ENCODE measurements at places on chromosomes 7 and 10.

GRCh38 chr10:71742301-71743088, 22.9 kb upstream of the C10orf105 start:
- DNase-seq = no peak

DNA sequence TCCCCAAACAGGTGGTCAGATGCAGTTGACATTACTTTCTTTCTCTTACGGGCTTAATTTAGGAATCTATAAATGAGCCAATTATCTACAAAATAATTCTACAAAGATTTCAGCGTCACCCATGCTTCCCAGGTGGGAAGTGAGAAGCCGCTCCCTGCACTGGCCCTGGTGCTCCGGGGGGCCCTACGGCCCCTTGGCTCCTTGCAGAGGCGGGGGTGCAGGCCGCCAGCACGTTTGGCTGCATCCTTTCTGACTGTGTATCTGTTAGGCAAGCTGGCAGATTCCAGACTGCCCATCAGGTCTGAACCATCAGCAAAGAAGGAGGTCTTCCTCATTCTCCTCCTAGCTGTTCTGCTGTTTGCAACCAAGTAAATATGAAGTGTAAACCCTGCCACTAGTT, 16.3 kb downstream of the VWC2 start:
- no peak for DNase-seq

DNA sequence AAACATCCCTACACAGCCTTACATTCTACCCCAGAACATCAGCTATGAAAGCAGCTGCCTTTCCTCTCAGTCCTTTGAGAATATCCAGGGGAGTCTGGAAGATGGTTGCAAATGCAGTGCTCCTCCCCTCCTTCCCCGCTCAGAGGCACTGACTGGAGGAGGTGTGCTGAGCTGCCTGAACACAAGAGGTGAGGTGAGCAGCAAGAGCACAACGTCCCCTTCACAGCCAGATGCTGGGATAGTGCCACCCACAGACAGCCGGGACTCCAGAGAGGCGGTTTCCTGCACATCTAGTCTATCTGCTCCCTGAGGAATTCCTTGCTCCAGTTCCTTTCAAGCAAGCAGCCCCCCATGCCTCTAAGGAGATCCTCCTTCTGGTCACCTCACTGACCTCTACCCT, 74.2 kb downstream of the EZH2 start:
- no peak for DNase-seq

- no peak for DNase-seq
Measured at GRCh38 chr10:96794836-96795733, 37.0 kb upstream of the LCOR start.

DNA sequence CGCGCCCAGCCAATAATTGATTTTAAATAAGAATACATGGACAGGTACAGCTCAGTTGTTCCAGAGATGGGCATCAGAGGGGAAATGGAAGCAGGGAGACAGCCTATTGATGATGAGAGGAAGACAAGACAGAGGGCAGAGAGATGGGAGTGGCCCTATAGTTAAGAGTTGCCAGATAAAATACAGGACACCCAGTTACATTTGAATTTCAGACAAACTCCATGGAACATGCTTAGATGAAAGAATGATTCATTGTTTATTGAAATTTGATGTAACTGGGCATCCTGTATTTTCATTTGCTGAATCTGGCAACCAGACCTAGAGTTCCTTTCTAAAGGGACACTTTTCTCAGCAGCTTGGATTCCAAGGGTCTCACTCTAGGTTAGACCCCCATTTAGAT, 341.1 kb downstream of the FRMD4A start:
- no peak for DNase-seq

- no peak for DNase-seq
Measured at GRCh38 chr10:49119746-49120145, 4.4 kb upstream of the VSTM4 start.

GRCh38 chr10:10418387-10418786, 599.3 kb upstream of the CELF2 start:
- no peak for DNase-seq

- DNase-seq = no peak
Measured at GRCh38 chr10:72170263-72170662, 45.5 kb upstream of the ANAPC16 start.

- no peak for DNase-seq
Measured at GRCh38 chr10:69075431-69075830, 12.5 kb upstream of the SRGN start.

DNA sequence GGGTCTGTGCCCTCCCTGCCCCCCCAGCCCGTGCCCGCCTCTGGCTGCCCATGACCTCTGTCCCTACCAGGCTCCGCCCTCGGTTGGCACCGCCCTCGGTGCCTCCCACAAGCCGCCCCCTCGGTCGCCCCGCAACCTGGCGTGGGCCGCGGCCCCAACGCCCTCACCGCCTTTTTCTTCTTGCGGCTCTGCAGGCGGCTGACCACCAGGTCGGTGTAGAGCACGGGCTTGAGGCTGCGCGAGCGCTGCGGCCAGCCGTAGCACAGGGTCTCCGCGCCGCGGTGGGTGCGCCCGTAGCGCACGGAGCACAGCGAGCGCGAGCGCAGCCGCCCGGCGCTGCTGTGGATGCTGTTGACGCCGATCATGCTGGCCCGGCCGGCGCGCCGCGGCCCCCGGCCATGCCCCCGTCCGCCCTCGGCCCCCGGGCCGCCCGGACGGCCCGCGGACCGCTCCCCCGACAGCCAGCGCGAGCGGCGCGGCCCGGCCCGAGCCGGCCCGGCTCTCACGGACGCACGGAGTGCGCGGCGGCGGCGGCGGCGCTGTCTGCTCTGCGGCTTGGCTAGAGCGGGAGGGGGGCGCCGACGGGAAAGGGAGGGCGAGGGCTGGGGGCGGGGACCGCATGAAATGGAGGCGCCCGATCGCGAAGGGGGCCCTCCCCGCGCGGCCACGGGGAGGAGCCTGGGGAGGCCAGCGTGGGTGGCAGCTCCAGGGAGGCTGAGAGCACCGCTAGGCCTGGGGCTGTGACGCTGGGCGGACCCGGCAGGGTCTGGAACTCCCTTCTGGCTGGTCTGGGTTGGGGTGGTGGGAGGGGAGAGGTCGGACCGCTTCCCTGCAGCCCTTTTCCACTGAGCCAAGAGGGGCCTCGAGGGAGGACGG, 9.6 kb downstream of the PSD start:
- peak; percentile 72 for DNase-seq

DNA sequence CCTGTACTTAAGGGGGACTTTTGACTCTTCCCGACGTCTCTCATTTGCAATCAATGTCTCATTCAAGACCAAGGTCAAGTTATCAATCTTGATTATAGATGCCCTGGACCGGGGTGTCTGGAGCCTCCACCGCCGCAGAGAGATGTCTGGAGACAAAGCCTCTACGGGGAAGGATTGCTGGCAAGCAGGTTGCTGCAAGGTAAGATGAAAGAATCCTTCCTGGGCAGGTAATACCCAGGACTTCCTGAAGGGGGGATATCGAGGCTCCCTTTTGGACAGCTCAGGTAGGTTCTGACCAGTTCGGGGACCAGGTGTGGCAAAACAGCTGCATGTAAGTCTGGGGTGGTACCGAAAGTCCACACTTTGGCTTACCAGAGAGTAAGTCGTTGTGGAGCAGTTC, 12.5 kb upstream of the CUX1 start:
- no peak for DNase-seq

DNA sequence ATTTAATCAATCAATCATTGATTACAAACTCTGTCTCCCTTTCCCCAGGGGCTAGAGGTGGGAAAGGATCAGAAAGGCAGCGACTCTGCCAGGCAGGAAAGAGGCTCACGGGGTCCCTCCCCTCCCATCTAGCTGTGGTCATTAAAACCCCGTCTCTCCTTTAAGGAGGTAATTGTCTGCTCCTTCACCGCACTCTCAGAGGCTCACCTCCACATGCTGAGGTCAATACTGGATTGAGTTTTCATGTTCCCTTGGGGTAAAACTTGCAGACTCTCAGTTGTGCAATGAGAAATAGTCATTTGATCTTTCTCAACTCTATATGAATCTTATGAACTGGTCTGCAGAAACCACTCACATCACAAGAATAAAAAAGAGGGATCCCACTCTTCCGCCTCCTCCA, 368.8 kb downstream of the ADRA2A start:
- DNase-seq = no peak

DNA sequence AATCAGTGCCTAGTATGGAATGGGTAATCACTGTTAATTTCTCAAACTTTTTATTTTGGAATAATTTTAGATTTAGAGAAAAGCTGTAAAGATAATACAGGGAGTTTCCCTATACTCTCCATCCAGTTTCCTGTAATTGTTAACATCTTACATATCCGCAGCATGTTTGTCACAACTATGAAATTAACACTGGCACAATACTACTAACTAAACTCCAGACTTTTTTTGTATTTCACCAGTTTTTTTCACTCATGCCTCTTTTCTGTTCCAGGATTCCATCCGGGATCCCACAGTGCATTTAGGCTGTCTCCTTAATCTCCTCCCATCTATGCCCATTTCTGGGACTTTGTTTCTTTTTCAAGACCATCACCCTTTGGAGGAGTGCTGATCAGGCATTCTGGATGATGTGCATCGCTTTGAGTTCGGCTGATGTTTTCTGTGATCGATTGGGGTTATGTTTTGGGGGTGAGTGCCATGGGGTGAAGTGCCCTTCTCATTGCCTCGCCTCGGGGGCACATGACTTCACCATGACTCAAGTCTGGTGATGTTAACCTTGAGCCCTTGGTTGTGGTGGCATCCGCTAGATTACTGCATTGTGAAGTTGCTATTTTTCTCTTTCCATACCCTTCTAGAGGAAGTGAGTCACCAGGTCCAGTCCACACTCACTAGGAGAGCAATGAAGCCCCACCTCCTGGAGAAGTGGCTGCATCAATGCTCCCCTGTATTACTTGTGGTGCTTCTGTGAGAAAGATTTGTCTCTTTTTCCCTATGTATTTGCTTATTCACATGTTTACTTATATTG, 43.9 kb upstream of the GRB10 start:
- DNase-seq = no peak

DNA sequence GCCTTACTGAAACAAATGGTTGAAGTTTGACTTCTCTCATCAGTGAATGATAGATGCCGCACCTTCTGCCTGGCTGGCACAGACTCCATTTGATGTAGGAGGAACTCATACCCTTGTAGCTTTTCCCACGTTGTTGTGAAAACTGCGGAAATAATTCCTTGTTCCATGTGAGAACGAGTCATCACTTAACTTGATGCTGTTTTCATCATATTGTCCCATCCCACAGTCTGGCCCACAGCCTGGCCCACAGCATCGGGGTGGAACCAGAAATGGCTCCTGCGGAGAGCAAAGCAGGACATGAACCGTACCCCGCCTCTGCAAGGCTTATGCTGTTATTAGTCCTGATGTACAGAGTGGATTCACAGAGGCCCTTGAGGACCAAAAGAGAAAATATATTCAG, 587.0 kb downstream of the SDK1 start:
- no peak for DNase-seq

DNA sequence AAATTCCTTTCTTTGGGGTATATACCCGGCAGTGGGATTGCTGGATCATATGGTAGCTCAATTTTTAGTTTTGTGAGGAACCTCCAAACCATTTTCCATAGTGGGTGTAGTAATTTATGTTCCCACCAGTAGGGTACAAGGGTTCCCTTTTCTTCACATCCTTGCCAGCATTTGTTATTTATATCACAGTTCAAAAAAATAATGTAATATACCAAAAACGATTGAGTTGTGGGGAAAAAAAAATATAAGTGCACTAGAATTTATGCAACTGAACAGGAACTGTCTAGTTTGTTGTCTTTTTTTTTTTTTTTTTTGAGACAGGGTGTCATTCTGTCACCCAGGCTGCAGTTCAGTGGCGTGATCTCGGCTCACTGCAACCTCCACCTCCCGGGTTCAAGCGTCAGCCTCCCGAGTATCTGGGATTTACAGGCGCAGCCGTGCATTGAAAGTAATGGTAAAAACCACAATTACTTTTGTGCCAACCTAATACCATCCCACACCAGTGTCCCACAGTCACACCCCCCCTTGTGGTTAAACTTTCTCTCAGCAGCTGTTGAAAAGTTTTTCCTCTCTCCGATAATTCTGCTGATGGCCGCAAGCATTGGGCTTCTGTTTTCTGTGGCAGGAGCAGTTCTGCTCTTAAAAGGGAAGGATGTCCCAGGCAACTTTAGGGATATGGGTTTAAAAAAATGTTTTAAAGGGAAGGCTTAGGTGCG, 6.8 kb upstream of the LAT2 start:
- no peak for DNase-seq

DNA sequence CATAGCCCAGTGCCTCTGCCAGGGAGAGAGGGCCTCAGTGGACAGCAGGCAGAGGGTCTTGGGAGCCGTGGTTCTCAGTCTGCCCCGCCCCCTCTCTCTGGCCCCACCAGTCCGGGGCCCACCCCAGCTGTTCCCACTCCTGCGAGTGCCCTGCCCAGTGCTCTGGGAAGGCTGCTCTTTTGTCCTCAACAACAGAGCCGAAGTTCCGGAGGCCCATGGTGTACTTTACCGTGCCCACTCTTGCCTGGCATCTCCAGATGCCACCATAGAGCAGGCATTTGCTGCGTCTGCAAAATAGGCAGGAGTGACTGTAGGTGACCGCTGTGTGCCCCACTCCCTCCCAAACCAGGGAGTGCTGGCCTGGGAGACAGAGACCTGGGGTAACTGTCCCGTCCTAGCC, 29.3 kb upstream of the PCBD1 start:
- no peak for DNase-seq

GRCh38 chr7:91946549-91946948, 5.9 kb downstream of the AKAP9 start:
- no peak for DNase-seq

- no peak for DNase-seq
Measured at GRCh38 chr10:16975188-16975587, 154.4 kb downstream of the CUBN start.

DNA sequence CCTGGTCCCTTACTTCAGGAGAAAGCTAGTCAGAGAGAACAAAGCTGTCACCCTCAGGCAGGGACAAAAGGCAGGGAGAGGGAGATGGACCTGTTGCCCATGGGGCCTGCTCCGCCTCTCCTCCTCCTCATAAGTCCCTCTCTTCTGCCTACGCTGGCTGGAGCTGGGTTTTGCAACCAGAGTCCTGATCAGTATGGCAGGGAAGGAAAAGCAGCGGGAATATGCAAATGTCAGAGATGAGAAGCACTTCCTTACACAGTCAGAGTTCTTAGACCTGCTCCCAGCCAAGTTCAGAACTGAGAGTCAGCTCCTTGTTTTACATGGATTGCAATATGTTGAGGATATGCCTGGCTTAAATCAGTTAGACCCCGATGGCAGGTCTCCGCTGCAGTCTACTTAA, 231.1 kb downstream of the ADAM12 start:
- DNase-seq = no peak

DNA sequence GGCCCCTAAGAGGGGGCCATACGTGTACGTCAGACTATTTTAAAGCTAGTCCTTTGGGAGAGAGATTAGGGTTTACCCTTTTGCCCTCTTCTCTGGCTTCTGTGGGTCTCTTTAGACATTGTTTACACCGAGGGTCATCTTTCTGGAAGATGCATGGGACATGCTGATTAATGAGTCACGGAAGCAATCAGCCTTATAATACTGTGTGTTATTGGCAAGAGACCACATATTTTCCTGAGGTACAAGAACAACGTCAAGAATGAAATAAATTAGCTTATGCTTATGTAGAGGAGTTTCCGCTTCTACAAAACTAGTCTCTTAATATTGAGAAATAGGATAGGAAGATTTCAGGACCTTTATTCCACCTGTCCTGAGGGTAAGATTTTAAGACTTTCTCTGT, 327.7 kb downstream of the BBS9 start:
- no peak for DNase-seq

Data from activated CD4-positive, alpha-beta T cell treated with anti-CD3 and anti-CD28 coated beads, Interleukin-2, amount 50 U/mL, for 1 hour (primary cell).